GM12878 (cell line): ENCODE measurements at places on chromosomes 11 and 22. TPM values are rescaled to one million over a fixed set of nuclear protein-coding genes. Genes with fewer than 3 reads are reported as not detected.

POGLUT3 gene
- 11.3 and 12.4 TPM in 2 replicates for total RNA-seq

SEC14L2 gene
- 0.51 and 1.0 TPM in 2 replicates for total RNA-seq

MMP8 gene
- not detected in 2 replicates for total RNA-seq

DNA sequence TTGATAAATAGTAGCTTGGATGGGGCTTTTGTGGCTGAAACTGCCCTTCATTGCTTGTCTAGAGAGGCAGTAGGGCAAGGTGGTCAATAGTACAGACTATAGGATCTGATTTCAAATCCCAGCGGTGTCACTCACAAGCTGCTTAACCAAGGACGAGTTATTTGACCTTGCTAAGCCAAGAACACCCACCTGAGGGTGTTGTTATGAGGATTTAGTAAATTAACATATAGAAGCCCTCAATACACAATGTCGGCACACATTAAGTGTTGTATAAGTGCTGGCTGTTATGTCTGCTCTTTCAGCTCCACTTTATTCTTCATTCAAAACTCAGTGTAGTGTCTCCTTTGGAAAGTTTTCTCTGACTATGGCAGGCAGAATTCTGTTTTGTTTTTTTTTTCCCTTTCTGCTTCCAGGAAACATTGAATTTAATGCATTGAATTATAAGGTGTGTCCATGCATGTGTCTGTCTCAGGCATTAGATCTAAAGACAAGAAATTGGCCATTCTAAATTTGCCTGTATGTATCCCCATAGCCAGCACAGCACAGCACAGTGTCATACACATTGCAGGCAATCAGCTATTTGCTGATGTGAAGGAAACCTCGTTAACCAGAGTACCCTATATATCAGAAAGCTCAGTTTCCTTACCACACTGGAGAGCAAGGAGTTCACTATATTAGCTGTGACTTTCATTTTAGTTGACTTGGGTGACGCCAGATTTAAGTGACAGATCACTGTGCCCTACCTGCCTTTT is 212.1 kb downstream of the NELL1 start:
- no peak for DNase-seq

GRCh38 chr11:78497293-78497692 is 77.4 kb downstream of the NARS2 start:
- no peak for DNase-seq

DNA sequence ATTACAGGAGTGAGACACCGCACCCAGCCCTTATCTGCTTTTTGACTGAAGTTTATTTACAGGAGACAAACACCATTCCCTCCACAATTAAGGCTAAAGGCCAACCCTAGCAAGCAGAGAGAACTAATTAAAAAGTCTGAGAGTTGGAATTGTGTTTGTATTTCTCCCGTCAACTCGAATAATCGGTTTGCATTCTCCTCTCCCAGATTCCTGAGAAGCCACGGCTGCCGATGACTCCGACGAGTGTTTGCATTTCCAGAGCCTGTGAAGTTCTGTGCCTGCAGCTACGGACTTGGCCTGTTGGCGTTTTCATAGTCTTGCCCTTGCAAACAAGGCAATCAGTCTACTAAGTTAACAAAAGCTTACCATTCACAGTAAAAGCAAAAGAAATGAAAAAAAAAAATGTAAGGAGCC is 73.2 kb upstream of the NUP50 start:
- no peak for DNase-seq

- DNase-seq, result no peak
Observed at GRCh38 chr11:75480185-75481175, 45.3 kb downstream of the GDPD5 start.
